Left ventricle myocardium inferior (tissue), 1 donor: ENCODE measurements at places on chromosomes 2 and 18. TPM values are rescaled to one million over a fixed set of nuclear protein-coding genes. Genes with fewer than 3 reads are reported as not detected.
A peak's percentile ranks its signal among the peaks of the same experiment; 100 is the strongest.

GRCh38 chr2:171185941-171186340 lies 25.2 kb upstream of the TLK1 start:
- H3K27ac ChIP-seq, result no peak overlapping the region
- no peak for DNase-seq
- H3K36me3 ChIP-seq, result no peaks in the 10 kb centered on the region
- no peaks in the 10 kb centered on the region for H3K4me1 ChIP-seq
- no peaks in the 10 kb centered on the region for H3K27me3 ChIP-seq

- H3K36me3 ChIP-seq, result no peaks in the 10 kb centered on the region
- no peak overlapping the region for H3K27ac ChIP-seq
- no peak for DNase-seq
- peaks cover 42% of the 10 kb centered on the region for H3K4me1 ChIP-seq
- no peak overlapping the region for H3K4me3 ChIP-seq
Observed at GRCh38 chr2:171139860-171140259, 20.8 kb downstream of the TLK1 start.

DNA sequence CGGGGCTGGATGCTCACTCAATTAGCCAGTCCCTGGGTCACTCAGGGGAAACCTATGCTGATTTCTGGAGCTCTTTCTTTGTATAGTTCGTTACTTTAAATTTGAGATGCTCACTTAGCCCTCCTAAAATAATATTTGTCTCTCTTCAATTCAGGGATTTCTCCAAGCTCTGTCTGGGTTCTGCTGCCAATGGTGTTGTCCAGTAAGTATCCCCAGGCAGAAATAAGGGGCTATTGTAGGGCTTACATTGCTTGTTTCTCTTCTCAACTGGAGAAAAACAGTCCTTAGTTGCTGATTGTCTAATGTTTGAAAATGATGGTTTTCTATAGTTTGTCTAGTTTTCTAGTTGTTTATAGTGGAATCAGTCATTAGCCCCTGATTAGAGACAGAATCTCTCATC lies 5.0 kb downstream of the RAB6C start:
- H3K27ac ChIP-seq, result no peak overlapping the region
- no peak for DNase-seq
- H3K4me1 ChIP-seq, result peaks cover 5% of the 10 kb centered on the region
- H3K36me3 ChIP-seq, result no peaks in the 10 kb centered on the region
- H3K4me3 ChIP-seq, result no peak overlapping the region
- peaks cover 71% of the 10 kb centered on the region for H3K27me3 ChIP-seq

- no peaks in the 10 kb centered on the region for H3K36me3 ChIP-seq
- H3K4me3 ChIP-seq, result no peak overlapping the region
- H3K4me1 ChIP-seq, result no peaks in the 10 kb centered on the region
- DNase-seq, result no peak
- no peak overlapping the region for H3K27ac ChIP-seq
- H3K27me3 ChIP-seq, result no peaks in the 10 kb centered on the region
Observed at GRCh38 chr18:11828786-11829432, 22.3 kb upstream of the CHMP1B start.

DNA sequence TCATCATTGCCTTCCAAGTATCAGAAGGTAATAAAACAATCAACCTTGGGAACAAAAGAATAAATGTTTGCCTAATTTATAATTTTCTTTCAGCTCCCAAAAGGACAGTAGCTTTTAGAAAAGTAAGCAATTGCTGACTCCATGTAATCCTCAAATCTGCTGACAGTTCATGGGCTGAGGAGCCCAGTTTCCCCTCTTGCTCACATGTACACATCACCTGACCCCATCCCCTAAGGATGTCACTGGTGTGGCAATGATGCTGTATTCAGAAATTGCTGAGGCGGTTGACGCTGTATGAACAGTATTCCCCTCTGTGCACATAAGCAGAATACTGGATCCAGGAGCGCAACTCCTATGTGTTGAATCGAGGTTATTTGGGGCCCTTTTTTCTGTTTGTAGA lies 56.1 kb upstream of the LYPD1 start:
- no peak overlapping the region for H3K4me3 ChIP-seq
- DNase-seq, result no peak
- H3K27ac ChIP-seq, result no peak overlapping the region
- H3K27me3 ChIP-seq, result no peaks in the 10 kb centered on the region

DNA sequence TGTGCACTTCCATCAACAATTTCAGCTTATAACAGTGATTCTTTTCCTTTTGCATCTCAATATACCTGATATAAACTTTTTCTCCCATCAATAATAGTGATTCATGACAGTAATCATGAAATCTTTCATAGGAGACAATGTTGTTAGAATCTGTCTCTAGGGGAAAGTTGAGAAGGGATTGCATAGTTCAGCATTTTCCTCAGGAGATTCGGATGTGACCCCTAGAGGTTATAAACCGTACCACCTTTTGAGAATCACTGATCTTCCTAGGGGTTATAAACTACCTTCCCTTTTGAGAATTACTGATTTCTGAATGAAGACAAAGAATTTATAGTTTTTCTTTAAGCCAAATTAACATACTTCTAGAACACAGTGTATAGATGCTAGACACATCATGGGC lies 53.0 kb upstream of the GALNT3 start:
- no peaks in the 10 kb centered on the region for H3K27me3 ChIP-seq
- no peak for DNase-seq
- H3K36me3 ChIP-seq, result no peaks in the 10 kb centered on the region
- no peak overlapping the region for H3K4me3 ChIP-seq
- no peaks in the 10 kb centered on the region for H3K4me1 ChIP-seq

DNA sequence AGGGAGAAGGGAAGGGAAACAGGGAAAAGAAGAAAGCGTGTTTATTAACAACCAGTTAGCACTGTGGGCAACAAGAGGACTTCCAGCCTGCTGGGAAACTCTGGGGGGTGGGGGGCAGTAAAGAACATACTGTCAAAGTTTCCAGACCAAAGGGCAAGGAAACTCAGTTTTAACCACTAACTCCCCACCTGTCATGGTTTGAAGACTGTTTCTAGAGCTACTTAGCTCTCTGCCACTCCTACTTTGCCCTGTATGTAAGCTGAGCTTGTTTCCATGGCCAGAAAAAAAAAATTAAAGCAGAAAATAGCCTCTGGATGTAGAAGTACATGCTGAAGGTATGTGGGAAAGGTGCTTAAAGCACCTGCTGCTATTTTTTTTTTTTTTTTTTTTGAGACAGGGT lies 11.0 kb upstream of the PTPN2 start:
- no peak for DNase-seq
- H3K4me1 ChIP-seq, result no peaks in the 10 kb centered on the region
- no peak overlapping the region for H3K4me3 ChIP-seq
- peaks cover 57% of the 10 kb centered on the region for H3K27me3 ChIP-seq
- H3K36me3 ChIP-seq, result no peaks in the 10 kb centered on the region

The ARL4C gene
- total RNA-seq, result 2.7 TPM

GRCh38 chr2:207113414-207113813 lies 52.3 kb downstream of the KLF7 start:
- H3K36me3 ChIP-seq, result peaks cover 19% of the 10 kb centered on the region
- H3K27ac ChIP-seq, result no peak overlapping the region
- H3K27me3 ChIP-seq, result no peaks in the 10 kb centered on the region

The LYPD6B gene
- total RNA-seq, result not detected

- no peaks in the 10 kb centered on the region for H3K4me1 ChIP-seq
- H3K4me3 ChIP-seq, result no peak overlapping the region
- DNase-seq, result no peak
- H3K27me3 ChIP-seq, result no peaks in the 10 kb centered on the region
- H3K36me3 ChIP-seq, result no peaks in the 10 kb centered on the region
Observed at GRCh38 chr2:150939087-150939486, 322.6 kb downstream of the RBM43 start.

GRCh38 chr2:180227461-180227860 lies 220.4 kb upstream of the CWC22 start:
- no peak for DNase-seq
- H3K4me1 ChIP-seq, result no peaks in the 10 kb centered on the region
- no peaks in the 10 kb centered on the region for H3K36me3 ChIP-seq
- no peak overlapping the region for H3K4me3 ChIP-seq
- H3K27ac ChIP-seq, result no peak overlapping the region
- H3K27me3 ChIP-seq, result no peaks in the 10 kb centered on the region

The RAB17 gene
- total RNA-seq, result 4.5 TPM

DNA sequence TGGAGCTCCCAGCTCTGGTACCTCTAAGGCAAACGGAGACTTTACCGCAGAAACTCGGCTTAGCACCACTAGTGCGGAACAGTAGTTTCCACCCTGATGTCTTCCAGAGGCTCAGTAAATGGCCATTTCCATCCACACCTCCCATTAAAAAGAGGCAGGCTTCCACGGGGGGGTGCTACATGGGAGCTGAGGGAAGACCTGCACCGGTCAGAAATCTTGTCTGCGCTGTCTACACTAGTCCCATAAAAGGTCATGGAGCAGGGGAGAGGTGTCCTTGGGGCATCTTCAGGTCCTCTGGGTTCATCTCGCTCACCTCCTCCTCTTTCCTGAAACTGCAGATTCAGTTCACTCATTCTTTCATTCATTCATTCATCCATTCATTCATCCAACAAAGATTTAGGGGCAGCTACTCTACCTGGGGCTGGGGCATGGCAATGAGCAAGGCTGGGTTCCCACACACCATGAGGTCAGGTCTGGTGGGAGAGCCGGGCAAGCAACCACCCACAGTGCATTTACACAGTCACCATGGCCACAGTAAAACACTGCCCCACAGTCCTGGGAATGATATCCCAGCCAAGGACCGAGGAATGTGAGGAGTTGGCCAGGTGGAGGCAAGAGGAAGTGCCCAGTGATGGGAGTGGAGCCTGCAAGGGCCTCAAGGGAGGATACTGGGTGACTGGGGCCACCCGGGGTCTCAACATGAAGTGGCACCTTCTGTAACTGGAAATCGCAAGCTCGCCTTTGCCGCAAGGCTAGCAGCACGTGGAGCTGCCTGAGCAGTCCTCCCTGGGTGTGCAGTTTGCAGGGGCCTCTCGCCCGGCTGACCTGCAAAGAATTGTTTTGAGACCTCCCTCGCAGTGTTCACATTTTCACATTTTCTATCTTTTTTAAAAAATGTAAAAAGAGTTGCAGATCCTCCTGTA lies 180.2 kb upstream of the RAB6C start:
- no peaks in the 10 kb centered on the region for H3K4me1 ChIP-seq
- no peaks in the 10 kb centered on the region for H3K36me3 ChIP-seq
- DNase-seq, result no peak

- no peaks in the 10 kb centered on the region for H3K36me3 ChIP-seq
- H3K4me1 ChIP-seq, result peaks cover 54% of the 10 kb centered on the region
- peak overlapping the region; percentile 61 for H3K27ac ChIP-seq
- DNase-seq, result no peak
- H3K4me3 ChIP-seq, result peak overlapping the region; percentile 34
Observed at GRCh38 chr2:11753886-11754699, 7.7 kb downstream of the LPIN1 start.

DNA sequence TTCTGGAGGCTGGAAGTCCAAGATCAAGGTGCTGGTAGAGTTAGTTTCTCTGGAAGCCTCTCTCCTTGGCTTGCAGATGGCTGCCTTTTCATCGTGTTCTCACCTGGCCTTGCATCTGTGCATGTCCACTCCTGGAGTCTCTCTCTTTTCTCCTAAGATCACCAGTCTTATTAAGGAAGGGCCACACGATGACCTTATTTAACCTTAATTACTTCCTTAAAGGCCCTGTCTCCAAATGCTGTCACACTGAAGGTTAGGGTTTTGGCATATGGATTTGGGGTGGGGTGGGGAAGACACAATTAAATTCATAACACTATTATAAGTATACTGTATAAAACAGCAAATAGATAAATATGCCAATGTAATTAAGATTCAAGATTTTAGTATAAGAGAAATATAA lies 402.4 kb upstream of the HS6ST1 start:
- DNase-seq, result no peak
- H3K27ac ChIP-seq, result no peak overlapping the region
- H3K36me3 ChIP-seq, result no peaks in the 10 kb centered on the region
- no peaks in the 10 kb centered on the region for H3K4me1 ChIP-seq
- H3K27me3 ChIP-seq, result peaks cover 17% of the 10 kb centered on the region
- H3K4me3 ChIP-seq, result no peak overlapping the region

The NRBP1 gene
- 52.5 TPM for total RNA-seq

GRCh38 chr18:2070631-2071030 lies 500.7 kb downstream of the METTL4 start:
- H3K27ac ChIP-seq, result no peak overlapping the region
- no peak overlapping the region for H3K4me3 ChIP-seq
- DNase-seq, result no peak
- H3K36me3 ChIP-seq, result no peaks in the 10 kb centered on the region

DNA sequence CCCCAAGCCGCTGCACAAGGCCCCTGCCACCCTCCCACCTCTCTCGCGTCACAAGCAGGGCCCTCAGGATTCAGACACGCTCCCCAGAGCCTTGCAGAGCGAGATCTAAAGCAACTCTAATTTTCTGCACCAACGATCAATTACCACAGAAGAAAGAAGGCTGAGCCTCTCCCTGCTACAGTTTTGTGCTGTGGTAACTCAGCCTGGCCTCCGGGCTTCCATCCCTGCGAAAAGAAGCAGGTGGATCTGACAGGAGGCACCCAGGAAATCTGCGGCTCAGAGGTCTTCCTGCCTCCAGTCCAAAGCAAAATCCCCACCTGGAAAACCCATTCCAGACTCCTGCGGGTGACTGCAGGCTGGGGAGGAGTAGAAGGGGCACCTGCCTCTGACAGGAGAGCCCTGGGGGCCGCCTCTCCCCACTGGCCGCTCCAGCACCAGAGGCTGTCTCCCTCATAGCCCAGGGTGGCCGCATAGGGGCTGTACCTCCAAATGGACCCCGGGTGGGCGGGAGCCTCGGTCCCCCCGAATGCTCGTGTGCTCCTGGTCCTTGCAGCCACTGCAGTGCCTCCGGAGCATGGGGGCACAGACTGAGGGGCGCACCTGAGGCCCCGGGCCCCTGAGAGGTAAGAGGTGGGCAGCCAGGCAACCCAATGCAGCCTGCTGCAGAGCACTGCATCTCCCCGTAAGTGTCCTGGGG lies 31.0 kb downstream of the PXDN start:
- H3K27ac ChIP-seq, result peak overlapping the region; percentile 79
- H3K36me3 ChIP-seq, result no peaks in the 10 kb centered on the region
- H3K4me3 ChIP-seq, result no peak overlapping the region
- no peak for DNase-seq
- peaks cover 80% of the 10 kb centered on the region for H3K4me1 ChIP-seq

- no peak for DNase-seq
- H3K36me3 ChIP-seq, result no peaks in the 10 kb centered on the region
- H3K27me3 ChIP-seq, result no peaks in the 10 kb centered on the region
Observed at GRCh38 chr2:207883002-207883780, 113.5 kb upstream of the FZD5 start.

The CXCR1 gene
- total RNA-seq, result 0.44 TPM

DNA sequence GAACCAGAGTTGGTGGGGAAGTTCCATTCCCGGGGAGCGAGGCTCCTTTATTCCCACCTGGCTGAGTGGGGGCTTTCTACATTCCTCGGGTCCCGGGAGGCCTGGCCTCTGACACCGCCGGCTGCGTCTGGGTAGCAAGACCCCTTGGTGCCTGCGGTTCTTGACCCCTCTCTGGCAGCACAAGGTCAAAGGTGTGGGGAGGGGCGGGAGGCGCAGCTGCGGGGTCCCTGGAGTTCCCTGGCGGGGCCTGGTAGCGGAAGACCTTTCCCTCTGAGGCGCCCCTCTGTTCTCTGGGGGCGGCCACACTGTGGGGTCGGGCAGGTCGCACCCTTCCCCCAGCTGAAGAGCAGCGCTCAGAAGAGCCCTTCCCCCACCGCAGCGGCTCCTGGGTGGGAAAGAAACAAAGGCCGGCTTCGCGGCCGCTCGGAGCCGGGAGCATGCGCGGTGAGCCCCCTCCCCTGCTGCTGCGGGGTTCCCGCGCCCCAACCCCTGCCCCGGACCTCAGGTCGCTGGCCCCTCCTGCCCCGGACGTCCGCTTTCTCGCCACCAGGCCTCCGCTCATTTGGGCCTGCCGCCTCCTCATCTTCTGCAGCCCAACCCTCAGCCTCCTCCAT lies 146.3 kb downstream of the ANKRD44 start:
- H3K4me1 ChIP-seq, result peaks cover 41% of the 10 kb centered on the region
- DNase-seq, result peak; percentile 22
- peak overlapping the region; percentile 65 for H3K4me3 ChIP-seq
- peak overlapping the region; percentile 39 for H3K27ac ChIP-seq

The CYS1 gene
- 3.3 TPM for total RNA-seq
